DMS153 (cell line): ENCODE measurements at places on chromosomes 3 and 15.

DNA sequence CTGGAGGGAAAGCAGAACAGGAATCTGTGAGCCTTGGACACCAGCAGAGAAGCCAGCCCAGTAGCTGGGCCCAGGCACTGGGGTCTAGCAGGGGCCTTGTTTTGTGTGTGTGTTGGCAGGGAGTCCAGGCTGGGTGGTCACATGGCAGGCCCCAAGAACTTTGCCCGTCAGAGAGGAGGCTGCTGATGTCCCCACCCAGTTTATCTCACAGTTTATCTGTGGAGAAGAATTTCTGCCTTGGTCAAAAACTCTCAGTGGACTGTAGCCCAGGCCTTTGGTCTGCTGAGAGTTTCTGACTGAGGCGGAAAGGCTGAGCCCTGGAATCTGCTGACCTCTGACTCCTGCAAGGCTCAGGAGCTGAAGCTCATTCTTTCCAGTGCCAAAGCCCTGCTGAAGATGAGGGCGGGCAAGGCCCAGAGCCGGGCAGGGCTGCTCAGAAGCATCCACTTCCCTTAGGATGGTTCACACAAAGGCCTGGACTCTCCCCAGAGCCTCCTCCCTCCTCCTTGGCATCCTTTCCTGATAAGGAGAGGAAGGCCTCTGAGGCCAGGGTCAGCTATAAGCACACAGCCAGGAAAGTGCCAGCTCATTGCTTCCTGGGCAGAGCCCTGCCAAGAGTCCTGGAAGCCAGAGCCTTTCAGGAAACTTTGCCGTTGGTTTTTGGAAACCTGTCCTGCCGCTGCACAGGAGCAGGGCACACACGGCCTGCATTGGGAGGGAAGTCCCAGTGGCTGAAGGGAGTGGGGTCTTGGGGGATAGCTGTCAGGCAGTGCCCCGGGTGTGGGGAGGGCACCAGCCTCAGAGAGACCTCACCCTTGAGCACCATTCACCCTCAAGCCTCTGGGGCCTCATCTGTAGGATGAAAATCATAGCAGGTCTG lies 37.2 kb upstream of the SLCO2A1 start:
- DNase-seq = no peak

DNA sequence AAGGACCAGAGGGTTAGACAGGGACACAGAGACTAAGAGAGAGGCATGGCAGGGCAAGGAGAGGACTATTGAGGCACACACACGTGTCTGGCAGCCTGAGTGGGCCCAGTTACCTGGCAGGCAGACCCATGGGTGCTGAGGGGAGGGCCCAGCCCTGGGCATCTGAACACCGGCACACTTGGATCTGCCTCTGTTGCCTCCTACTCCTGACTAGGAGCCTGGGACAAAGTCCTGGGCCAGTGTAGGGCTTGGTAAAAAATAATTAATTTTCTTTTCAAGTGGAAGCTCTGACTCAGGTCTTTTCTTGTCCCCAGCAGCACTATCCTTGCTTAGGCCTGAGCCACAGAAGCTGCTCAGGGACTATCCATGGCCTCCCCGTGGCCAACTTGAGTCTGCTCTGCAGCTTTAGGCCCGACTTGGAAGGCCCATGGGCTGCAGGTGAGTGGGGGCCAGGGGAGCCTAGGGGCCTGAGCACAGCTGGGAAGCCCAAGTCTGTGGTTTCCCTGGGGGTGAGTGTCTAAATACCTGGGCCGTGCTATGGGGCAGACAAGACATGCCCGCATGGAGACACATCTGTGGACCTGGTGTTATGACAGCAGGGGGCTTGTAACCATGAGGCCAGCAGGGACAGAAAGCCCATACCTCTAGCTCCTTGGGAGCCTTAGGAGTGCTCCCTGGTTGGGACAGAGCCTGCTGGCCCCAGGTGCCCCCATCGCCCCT lies at the start of gene PTH1R:
TSS of gene PTH1R (plus strand) at position 316 of the 720 bp plus-strand sequence. CDS start 5,839 bp downstream, outside the sequence.
- DNase-seq = no peak

DNA sequence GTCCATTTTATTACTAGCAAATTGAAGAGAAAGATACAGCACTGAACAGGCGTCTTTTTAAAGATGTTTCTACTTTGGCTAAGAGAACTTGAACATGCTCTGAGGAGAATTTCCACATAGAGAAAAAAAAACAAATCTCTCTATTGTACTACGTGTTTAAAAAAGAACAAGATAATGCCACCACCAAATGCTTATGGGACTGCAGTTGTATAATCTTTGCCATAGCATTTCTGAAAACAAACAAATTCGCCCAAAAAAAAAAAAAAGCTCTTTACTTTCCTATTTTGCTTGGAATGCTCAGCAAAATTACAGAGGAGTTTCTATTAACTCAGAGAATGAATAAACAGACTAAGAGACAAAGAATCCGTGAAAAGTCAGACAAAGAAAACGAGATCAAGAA lies 114.2 kb downstream of the CNTN3 start:
- no peak for DNase-seq

GRCh38 chr3:141266186-141266585 lies 34.6 kb downstream of the PXYLP1 start:
- no peak for DNase-seq

GRCh38 chr3:105788593-105788992 lies 80.2 kb downstream of the CBLB start:
- no peak for DNase-seq

DNA sequence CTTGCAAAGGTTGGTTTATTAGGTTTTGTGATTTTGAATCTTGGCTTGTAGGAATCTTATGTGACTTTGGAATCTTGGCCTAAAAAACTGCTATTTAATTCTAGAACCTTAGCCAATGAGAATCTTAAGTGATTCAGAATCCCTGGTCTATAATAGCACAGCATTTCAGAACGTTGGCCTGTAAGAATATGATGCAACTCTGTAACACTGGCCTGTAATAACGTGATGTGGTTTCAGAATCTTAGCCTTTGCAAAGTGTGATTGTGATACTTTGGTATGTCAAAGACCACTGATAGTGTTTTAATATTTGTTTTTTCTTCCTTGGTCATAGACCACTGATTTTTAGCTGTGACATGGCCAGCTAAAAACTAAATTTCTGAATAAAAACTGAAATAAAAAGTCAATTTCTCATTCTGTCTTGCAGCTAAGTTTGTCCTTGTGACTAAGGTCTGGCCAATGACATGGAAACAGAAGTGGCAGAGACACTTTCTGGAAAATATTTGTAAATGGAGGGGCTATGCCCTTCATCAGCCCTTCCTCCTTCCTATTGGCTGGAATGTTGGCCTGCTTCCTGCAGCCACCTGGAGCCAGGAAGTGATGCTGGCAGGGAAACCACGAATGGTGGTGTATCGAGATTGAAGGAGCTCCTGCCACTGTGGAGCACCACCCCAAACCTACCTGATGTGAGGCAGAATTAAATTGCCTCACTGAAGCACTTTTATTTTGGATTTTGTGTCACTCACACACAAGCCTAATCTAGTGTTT lies 42.3 kb upstream of the CORO2B start:
- no peak for DNase-seq

GRCh38 chr3:134525293-134525692 lies 39.4 kb downstream of the CEP63 start:
- no peak for DNase-seq

DNA sequence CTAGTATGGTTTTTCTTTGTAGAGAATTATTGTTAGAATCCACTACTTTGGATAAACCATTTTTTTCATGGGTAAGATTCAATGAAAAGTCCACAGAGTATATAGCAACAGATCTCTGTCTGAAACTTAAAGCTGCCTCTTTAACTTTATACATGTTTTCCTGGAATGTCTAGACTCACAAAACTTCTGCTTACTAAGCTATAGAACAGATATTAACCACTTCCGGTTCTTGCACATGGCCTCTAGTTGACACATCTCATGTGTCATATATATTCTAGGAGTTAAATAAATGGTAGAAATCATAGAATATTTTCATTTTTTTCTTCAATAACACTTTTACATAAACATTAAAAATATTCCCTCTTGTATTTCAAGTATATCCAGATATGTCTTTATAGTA lies 1693.9 kb downstream of the SI start:
- DNase-seq = no peak

DNA sequence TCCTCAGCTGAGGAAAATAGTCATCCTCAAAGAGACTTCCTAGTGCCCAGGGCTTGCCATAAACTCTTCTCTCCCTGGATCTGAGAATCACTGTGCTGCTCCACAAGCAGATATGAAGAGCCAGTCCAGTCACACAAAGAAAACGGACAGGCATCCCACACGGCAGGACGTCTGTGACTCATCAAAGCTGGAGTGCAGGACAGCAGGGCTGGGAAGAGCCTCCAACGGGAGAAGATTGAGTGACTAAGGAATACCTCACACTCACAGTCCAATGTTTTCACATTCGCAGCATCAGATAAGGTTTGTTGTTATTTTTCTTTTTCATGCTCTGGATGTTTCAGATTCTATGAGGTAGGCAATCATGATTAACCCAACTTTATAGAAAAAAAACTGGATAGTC lies 57.8 kb downstream of the NEK10 start:
- DNase-seq = no peak

DNA sequence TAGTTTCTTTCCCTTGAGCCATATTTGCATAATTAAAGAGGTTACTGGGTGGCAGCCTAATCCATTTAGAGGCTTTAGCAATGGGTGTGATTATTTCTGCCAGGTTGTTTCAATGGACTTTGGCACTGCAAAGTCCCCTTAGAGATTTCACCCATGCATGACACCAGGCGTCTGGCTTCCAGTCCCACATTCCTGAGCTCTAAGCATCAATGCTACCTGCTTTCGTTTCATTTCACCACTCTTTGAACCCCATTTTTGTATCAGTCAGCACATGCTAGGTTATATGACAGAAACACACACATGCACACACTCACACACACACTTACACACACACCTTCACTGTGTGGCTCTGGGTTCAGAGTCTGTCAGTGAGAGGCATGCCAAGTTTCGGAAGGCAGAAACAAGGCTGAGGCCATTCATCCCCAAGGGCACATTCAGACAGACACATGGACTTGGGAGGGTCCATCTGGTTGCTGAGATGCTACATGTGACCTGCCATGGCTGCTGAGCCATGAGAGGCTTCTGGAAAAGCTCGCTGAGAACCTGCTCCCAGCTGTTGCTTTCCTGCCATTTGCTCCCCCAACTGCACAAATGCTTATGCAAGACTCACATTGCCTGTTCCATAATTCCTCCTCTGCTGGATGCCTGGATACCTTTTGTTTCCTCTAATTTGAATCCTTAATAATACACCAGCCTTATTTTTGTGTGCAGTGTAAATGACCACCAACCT lies 354.1 kb downstream of the GABRG3 start:
- no peak for DNase-seq

GRCh38 chr3:194876403-194877095 lies 190.9 kb downstream of the FAM43A start:
- DNase-seq = no peak

DNA sequence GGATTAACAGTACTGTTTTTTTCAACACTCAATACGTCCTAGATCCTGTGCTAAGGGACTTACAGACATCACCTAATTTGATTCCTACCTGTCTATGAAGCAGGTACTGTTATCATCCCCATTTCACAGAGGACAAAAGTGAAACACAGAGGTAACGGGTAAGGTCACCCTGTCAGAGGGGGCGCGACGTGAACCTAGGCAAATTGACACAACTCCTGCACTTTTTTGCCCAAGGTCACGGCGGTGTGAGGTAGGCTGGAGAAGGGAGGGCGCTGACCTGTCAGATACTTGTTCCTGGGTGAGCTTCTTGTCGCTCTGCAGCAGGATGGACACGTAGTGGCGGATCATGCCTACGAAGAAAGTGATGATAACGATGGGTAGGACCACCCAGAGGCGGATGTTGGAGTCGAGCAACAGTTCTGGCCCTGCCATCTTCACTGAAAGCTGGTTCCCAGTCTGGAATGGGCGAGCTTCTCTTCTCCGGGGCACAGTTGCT lies 363 bp downstream of the EMC3 start:
- DNase-seq = no peak

DNA sequence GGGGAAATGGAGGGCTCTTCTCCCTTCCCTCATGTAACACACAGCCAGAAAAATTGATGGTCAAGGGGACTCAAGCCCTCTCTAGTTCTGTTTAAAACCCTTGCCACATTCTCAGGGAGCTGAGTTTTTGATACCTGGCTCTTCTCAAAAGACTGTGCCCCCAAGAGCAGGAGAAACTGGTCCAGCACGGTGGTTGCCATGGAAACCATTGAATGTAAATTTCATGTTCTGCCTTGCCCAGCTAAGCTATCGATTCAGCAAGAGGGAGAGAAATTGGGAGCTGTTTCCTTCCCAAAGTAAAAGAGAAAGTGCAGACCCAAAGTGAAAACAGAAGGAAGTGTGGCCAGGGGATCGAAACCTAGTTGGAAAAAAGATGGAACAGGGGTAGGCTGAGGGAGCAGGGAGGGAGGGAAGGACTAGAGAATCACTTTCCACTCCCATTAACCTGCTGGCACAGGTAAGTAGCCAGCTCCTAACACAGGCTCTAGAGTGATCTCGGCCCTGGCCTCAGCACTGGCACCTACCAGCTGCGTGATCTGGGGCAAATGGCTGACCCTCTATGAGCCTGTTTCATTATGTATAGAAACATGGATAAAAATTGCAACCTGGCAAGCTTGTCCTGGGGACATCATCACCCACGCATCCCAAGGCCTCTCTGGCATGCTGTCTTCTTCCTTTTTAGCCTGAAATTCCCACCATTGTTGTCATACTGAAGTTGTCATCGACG lies 140.9 kb downstream of the TPRA1 start:
- no peak for DNase-seq

- no peak for DNase-seq
These were observed 177.9 kb downstream of the OSBPL10 start for GRCh38 chr3:31802981-31803740.

- peak; percentile 44 for DNase-seq
These were observed 101.1 kb downstream of the ADCY5 start for GRCh38 chr3:123347691-123348264.

- no peak for DNase-seq
These were observed 17.1 kb upstream of the EPB42 start for GRCh38 chr15:43237842-43238470.

DNA sequence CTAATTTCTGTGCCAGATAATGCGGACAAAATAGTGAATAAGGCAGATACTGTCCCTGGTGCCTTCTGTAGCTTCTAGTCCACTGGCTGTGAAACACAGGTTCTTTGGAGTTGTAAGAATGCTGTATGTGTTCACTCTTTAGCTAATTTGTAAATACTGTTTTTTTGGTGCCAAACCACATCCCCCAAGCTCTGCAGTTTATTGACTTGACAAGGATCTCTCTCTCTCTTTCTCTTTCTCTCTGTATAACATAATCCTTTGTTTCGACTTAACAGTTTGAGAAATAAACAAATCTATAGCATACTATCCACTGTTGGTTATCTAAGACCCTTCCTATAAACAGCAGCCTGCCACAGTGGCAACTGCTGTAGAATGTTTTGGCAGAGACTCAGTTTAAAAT lies 7.6 kb downstream of the SMAD3 start:
- DNase-seq = no peak
